ENCODE measurements at places on chromosomes 4 and X.
A peak's percentile ranks its signal among the peaks of the same experiment; 100 is the strongest.

GRCh38 chrX:51316271-51316670 lies 16.4 kb upstream of the NUDT10 start:
- no peak for DNase-seq

DNA sequence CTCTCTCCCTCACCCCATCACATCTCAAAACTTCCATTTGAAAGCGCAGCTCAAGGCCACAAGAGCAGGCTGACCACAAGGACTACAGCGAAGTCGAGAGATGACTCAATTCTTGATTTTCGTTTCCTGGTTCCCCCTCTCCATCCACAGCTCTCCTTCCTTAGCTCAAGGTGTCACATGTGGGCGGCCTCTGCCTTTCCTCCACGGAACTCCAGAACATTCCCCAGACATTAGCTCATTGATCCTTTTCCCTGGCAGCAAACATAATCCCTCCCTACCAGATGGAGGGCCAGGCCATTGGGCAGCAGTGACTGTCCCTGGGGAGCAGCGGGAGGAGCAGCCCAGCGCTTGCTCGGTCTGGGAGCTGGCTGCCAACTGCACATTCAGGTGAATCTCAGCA lies 56.3 kb downstream of the CCDC149 start:
- DNase-seq, result peak; percentile 83

DNA sequence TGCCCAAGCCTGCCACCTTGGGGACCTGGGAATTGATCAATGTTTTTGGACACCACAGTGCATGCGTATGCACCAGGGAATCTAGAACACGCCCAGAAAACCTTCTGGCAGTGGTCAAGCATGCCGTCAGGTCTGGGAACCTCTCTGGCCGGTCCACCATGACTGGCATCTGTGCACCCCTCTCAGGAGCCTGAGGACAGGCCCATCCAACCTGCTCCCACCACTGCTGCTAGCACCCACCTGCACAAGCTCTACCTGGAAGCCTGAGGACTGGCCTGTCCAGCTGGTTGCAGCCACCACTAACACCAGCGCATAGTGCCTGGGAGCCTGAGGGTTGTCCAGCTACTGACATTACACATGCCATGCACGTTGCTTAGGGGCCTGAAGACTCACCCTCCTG lies 162.1 kb upstream of the GALNTL6 start:
- DNase-seq, result no peak

GRCh38 chrX:69361311-69361845 lies 142.7 kb upstream of the NALF2 start:
- no peak for DNase-seq

- DNase-seq, result peak; percentile 9
Measured at GRCh38 chr4:170198747-170199146, 109.0 kb upstream of the AADAT start.

DNA sequence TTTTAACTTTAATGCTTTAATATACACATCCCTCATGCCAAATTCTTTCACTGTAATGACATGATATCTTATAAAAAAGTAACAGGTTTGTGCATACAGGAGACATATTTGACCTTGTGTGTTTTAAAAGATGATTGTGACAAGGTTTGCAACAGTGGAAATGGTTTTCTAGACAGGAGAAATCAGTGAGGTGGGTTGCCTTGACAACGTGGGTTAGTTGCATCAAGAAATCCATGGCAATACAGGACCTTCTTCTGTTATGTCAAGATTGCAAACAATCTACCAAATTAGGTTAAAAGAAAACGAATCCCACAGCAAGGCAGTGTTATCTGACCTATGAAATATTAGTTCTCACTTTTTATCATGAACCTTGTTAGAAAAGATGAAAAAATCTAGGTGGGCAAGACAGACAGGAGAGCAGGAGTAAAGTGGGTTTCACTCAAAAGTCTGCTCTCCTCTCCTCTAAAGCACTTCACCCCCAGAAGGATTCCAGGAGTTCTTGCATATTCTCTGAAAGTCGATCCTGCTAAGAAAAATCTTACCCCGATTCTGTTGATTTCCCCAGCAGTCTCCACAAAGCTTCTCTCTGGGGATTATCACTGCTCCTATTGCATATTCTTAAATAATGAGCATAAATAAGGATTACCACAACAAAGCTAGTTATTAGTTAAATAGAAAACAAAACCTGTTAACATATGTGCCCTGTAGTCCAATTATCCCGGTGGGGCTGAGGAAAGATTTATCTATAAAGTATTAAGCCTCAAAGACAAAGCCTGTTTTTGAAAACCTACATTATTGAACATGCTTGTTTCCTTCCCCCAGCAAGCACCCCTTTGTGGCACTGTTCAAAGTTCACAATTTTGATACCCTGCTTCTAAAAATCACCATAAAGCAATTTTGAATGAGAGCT lies 71.0 kb downstream of the TMA16 start:
- DNase-seq, result peak; percentile 85

GRCh38 chr4:7334521-7335275 lies 100.0 kb downstream of the PSAPL1 start:
- peak; percentile 67 for DNase-seq

DNA sequence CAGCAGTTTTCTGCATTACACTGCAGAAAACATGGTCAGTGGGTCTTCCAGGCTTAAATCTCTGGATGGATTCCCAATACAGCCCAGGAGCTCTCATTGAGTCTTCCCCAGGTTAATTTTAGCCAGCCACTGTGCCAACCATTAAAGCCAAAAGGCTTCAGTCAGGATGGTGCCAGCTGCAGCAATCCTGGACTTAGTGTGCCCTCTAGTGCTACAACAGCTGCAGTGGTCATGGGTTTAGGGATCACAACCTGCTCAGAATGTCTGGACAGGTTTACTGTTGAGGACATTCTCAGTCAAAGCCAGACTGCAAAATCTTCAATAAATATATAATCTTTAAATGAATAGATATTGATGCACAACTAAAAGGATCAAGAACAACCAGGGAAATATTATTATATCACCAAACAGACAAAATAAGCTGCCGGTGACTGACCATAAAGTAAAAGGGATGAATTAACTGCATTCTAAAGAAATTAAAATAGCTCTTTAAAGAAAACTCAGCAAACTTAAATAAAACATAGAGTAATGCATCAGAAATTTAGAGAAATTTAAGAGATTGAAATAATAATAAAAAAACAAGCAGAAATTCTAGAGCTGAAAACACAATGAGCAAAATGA lies 639.9 kb downstream of the SPOCK3 start:
- peak; percentile 68 for DNase-seq

- no peak for DNase-seq
Measured at GRCh38 chr4:177596035-177596434, 153.8 kb upstream of the AGA start.

GRCh38 chrX:132365490-132365889 lies 123.3 kb downstream of the MBNL3 start:
- DNase-seq, result no peak

DNA sequence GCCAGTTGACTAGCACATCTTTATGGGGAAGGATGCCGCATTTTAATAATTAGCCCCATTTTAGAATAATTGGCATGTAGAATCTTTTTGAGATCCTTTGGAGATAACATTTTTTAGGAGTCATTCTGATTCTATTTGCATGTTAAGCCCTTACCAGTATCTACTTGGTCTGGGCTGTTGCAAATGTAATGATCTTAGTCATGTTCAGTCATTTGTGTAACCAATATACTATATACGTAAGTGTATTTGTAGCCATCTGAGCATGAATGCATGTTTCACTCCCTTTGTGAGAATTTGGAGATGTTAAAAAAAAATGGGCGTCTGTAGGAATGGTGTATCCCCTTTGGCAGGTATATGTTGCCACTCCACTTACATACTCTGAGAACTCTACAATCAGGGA lies 119.1 kb downstream of the TEX13A start:
- no peak for DNase-seq

DNA sequence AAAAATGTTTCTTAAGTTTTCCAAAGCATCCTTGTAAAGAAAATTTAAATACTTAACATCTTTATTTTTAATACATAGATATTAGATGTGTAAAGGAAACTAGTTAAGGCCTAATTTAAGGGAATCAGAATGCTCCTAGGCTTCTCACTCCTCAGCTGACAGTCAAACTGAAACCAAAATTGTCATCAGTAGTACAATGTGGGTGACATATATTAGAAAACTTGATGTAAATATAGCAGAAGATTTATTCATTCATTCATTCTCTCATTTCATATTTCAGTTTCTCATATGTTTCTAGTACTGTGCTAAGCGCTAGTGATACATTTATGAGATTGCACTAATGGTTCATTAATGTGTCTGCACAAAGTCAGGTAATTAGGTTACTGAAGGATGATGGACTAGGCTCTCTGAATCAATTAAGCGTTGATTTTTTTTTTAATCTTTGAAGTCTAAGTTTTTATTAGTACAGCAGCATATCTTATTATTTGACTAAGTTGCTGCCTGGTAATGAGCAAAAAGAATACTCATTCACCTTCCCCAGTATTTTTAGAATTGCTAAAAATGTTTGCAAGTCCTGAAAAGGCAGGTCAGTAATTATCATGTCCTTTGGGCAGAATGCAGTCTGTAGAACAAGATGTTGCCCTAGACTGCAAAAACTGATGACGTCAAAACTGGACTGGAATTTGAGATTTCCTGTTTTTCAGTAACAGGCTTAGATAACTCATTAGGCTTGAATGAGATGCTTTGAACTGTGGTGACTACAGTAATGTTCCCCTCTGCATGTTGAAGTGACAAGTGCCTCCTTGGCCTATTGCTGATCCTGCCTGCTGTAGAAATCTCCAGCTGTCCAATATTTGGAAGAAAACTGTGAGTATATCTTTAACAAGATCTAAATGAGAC lies 128.7 kb downstream of the ARHGAP24 start:
- DNase-seq, result no peak

Data from NCI-H82 (cell line).